ENCODE measurements at places on chromosomes 7 and 10.

DNA sequence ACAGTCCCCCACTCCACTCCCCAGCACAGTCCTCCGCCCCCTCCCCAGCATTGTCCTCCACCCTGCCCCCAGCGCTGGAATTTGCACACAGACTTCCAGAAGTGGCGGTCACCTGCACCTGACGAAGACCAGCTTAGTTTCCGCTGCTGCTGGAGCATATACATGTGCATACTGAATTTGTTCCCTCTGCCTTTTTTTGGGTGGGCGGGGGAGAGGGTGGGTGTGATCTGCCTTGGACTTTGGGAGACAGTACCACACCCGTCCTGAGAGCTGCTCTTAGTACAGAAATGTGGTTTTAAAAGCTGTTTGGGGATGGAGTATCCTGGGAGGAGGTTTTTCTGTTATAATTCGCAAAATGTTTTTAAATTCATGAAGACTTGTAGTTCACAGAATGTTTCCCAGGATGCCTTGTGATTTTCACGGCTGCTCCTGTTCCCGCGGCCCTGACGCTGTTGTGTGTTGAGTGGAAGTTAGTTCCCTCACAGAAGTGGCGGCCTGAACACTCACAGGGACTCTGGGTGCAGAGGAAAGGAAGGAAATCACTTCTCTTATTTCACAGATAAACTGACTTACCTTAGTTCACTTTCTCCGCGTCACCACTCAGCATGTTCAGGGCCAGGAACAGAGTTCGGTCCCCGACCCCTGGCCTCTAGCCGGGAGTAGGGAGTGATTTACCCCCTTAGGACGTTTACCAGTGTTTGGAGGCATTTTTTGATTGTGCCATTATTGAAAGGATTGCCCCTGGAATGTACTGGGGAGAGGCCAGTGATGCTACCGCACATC lies 18.6 kb downstream of the PFKP start:
- no peak for DNase-seq

GRCh38 chr7:149633976-149634945 lies 136.7 kb upstream of the ZNF746 start:
- DNase-seq: no peak

DNA sequence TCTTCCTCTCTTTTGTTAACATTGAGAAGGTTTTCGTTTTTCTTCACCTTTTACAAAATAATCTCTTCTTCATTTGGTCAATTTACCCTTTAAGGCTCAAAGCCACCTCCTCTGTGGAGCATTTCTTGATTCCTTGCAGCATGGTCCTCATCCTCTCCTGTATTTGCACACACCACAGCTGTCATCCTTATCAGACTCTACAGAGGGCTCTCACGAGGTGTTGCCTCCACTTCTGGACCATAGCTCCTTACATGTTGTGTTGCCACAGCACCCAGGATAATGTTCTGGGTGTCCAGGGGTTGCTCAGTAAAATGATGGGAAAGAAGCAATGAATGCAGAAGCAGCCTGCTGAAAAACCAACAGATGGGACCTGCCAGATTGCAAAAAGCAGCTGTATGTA lies 192.8 kb downstream of the SH2D4B start:
- DNase-seq: no peak

- no peak for DNase-seq
Measured at GRCh38 chr7:69684369-69685292, 86.4 kb downstream of the AUTS2 start.

DNA sequence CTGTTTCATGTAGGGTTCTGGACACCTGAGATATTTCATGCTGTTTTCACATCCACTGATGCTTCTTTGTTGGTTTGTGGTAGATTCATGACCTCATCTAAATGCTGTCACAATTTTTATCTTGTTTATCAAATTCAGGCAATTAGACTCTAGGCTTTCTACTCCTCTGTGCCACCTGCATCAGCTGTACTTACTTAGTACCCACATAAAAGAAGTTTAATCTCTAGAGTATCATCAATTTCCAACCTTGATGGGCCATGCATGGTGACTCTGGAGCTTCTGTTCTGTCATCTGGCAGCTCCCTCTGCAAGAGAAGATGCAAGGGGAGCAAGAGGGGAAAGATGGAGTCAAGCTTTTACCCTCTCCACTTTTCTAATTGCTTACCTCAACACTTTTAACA lies 195.9 kb upstream of the VWC2 start:
- DNase-seq: no peak

- no peak for DNase-seq
Measured at GRCh38 chr10:34830217-34830822, 15.2 kb upstream of the PARD3 start.

DNA sequence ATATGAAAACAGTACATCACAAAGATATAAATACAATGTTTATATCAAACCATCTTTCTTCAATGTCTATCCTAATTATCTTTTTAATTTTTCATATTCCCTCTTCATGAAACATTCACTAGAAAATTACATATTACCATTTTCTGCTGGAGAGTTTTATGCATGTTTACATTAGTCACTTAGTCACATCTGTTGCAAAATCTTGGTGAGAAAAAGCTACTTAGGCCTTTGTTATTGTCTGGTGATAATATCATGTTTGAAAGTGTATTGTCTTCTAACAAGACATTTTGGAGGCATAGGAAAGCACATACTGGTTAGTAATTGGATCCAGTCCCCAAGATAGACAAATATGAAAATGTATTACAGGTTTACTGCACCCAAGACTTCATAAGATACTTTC lies 163.6 kb downstream of the GNAI1 start:
- DNase-seq: no peak

DNA sequence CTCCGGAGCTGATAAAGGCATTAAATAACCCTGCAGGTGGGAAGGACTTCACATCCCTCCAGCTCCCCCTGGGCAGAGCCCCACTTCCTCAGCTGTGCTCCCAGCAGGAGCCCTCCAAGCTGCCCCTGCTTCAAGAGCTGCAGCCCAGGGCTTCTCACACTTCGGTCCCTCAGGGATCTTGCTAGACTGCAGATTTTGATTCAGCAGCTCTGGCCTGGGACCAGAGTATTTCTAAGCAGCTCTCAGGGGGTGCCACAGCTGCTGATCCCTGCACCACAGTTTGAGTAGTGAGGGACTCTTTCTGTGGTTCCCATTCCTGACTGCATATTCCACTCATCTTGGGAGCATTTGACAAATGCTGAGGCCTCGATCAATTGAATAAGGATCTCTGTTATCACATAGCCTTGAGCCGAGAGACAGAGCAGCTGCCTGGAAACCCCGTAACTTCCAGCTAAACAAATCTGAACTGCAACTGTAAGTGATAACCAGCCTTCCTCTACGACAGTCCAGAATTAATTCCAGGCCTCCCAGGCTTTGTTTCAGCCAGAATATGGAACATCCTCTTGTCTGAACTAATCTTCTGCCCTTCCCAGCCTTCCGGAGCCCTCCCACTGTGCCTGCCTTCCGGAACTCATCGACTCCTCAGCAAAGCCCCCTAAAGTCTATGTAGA lies 161.4 kb downstream of the CCDC3 start:
- DNase-seq: no peak

DNA sequence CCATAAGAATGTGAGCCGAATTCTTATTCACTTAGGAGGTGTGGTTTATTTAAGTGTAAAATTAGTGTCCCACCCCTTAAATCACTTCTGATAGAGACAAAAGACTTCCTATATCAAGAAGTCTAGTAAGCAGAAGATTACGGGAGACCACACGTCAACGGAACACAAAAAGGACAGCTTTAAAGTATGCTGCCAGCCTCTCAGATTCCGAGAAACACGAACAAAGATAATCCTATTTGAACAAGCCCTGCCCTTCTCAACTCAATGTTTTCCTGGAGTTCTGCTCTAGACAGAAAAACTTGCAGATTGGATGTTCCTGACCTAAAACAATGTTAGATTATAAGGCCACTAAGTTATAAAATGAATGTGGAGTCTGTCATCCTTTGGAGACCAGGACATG lies 4.9 kb upstream of the MCU start:
- no peak for DNase-seq

DNA sequence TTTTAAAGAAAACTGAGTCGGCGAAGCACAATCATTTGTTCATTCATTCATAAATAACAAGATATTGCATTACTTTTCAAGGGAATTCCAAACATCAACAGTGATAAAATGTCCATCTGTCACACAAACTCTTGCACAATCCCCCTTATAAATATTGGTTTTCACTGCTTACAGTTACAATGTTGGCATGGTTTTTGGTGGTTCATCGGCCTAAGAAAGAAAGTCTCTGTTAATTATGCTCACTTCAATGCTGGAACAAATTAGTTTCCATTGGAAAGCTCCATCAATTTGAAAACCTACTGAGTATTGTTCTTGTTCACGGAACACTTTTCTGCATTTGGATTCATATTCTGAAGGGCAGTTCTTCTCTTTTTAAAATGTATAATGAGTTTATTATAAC lies 188.5 kb downstream of the JAZF1 start:
- no peak for DNase-seq

GRCh38 chr10:84607523-84607922 lies 279.1 kb downstream of the CCSER2 start:
- no peak for DNase-seq

DNA sequence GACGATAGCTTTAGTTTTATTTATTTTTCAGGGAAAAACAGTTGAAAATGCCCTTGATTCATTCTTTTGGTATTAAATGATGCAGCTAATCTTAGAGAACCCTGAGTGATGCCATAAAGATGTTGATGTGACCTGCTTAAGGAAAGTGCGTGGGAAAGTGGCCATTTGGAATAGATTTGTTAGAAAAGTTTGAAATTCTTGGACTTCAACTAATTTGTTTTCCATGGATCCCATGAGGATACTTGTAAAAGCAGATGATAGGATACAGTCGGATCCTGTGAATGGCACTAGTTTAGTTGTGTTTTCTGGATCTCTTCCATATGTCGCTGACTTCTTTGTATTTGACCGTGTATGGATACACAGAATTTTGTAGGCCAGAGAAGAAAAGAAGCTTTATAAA lies 69.0 kb downstream of the SEPTIN7 start:
- DNase-seq: no peak

DNA sequence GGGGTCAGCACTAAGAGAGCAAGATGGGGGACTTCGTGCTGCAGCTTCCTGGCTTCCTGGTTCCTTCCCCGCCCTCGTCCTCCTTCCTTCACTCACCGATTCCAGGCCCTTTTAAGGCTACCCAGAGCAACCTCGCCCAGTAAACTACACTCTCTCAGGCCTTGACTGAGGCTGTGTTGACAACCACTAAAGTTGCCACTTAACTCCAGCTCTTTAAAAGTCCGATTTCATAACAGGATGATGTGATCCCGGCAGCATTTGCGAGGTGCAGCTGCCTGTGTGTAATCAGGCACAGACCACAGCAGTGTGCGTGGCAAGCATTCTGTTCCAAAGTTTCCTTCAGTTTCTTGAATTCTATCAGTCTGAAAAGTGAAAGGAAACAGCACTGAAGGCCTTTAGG lies 110.6 kb downstream of the RAB11FIP2 start:
- no peak for DNase-seq

DNA sequence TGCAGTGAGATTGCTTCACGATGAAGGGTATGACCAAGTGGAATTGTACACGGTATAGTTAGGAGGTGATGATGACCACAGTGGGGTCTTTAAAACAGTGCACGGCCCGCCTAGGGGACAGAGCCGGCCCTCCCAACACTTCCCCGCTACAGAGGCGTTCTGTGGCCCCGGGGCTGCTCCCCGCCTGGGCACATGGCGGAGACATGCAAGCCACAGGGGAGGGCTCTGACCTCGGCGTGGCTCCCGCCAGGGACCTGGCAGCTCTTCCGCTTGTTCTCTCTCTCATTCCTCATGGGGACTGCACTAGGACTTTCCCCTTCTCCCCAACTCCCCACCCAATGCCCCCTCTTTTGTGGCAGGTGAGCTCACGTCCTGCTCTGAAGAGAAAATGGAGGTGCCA lies 393.8 kb downstream of the DNAJB6 start:
- DNase-seq: no peak

DNA sequence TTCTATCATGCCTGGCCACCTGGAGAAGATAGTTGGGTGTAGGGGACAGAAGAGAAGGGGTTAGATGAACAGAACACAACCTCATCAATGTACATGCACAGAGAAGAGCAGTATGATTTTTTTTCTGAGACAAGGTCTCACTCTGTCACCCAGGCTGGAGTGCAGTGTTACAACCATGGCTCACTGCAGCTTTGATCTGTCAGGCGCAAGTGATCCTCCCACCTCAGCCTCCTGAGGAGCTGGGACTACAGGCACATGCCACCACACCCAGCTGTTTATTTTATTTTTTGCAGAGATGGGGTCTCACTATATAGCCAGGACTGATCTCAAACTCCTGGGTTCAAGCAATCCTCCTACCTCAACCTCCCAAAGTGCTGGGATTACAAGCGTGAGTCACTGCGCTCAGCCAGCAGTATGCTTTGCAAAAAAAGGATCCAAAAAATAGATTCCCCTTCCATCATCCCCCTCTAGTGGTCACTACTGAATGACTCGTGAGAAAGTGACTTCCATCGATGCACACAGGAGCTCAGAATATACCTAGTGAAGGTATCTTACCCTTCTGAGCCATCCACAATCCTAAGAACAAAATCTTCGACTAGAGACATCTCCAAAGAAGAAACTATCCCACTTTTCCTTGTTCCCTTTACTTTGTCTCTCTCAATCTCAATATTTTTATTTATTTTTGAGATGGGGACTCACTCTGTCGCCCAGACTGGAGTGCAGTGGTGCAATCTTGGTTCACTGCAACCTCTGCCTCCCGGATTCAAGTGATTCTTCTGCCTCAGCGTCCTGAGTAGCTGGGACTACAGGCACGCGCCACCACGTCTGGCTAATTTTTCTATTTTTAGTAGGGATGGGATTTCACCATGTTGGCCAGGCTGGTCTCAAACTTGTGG lies 21.0 kb downstream of the ZCWPW1 start:
- DNase-seq: peak; percentile 29

- no peak for DNase-seq
Measured at GRCh38 chr7:122791959-122792545, 89.3 kb upstream of the RNF148 start.

- no peak for DNase-seq
Measured at GRCh38 chr10:60942134-60942787, 1.7 kb downstream of the RHOBTB1 start.

DNA sequence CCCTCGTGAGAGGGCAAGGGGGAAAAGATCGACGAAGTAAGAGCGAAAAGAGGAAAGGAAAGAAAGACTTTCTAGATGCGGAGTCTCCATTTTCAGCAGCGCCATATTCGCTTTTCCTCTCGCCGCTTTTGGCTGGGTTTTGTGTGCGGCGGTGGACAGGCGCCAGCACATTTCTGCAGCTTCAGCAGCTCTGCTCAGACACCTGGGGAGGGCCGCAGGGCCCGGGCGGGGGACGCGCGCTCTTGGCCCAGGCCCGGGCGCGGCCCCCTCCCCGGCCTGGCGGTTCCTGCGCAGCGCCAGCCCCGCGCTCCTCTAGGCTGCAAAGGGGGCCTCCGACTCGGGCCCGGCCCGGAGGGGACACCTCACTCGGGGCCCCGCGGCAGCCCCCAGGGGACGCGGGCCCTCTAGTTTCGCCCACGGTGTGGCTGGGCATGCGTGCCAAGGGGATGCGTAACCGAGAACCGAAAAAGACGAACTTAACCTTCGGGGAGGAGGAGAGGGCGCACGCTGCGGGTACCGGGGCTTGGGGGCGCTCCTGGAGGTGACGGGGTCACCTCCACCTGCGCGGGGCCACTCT lies 34.5 kb upstream of the EBLN1 start:
- no peak for DNase-seq

- DNase-seq: no peak
Measured at GRCh38 chr7:23938215-23938614, 228.2 kb downstream of the STK31 start.
